ENCODE measurements at places on chromosomes 4 and X.

DNA sequence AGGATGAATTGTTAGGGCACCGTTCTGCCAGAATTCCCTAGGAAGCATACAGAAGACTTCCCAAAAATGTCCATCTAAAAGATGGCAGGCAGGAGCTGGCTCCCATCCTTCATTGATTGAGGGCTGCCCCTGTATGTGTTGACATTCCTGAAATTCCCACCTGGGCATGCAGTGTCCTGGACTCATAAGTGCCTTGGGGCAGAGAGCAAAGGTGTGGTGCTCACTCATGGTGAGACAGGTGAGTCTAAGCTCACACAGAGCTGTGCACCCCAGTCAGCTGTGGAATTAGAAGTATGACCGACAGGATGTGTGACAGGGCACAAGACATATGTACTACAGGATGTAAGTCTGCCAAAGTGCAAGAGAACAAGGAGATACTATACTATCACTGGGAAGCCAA, 271.9 kb downstream of the MID1IP1 start:
- no peak for DNase-seq

DNA sequence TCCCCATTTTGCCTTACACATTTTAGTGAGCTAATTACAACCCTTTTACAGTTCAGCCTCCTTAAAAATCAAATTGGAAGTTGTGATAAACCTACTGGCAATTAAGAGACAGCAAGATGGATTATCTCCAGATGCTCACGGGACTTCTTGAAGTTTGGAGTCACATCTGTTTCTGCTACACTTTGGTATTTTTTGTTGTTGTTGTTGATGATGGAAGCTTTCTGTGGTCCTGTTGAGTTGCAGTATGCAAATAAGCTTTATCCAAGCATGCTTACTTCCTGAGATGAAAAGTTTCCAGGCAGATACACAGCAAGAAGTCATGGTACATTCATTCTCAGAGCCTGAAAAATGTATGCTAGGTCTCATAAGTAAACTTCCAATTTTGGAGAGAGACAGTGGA, 670.0 kb upstream of the AMOT start:
- no peak for DNase-seq

DNA sequence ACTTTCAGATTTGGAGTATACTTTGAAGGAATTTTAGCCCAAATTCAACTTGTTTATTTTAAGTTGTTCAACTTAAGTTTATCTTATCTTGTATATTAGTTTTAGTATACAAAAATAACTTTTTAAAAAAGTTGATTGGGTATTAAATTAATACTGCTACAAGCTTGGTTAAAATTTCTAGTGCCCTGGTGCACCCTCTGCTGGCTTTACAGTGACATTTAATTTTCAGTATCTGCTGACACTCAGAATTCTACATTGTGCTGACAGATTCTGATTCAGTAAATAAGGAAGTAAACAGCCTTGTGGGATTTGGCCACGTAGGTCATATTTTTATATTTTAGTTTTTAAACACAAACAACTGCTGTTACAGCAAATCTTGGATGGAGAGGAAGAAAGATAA, 2.9 kb downstream of the EDA start:
- DNase-seq = no peak

DNA sequence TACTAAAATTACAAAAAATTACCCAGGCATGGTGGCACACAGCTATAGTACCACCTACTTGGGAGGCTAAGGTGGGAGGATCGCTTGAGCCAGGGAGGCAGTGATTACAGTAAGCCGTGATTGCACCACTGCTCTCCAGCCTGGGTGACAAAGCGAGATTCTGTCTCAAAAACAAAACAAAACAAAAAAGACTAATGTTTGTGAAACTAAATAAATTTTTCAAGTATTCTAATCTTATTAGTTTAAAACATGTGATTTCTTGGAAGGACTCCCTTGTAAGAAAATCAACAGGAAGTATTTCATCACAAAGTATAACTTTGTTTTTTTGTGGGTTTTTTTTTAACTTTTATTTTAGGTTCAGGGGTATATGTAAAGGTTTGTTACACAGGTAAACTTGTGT, 89.6 kb downstream of the EGF start:
- DNase-seq = no peak

GRCh38 chrX:155899366-155899765, 18.2 kb downstream of the VAMP7 start:
- DNase-seq = no peak

GRCh38 chr4:24816797-24817196, 21.4 kb downstream of the SOD3 start:
- DNase-seq = no peak

- no peak for DNase-seq
Observed at GRCh38 chrX:10083809-10084208, 73.0 kb upstream of the CLCN4 start.

GRCh38 chr4:159016593-159017024, 86.3 kb upstream of the RAPGEF2 start:
- no peak for DNase-seq
